ENCODE measurements at places on chromosomes 1 and 21. TPM values are rescaled to one million over a fixed set of nuclear protein-coding genes. Genes with fewer than 3 reads are reported as not detected.

- H3K27me3 ChIP-seq = no peaks in the 10 kb centered on the region
- no peak overlapping the region for H3K4me3 ChIP-seq
- no peaks in the 10 kb centered on the region for H3K4me1 ChIP-seq
- H3K27ac ChIP-seq = no peak overlapping the region
- DNase-seq = no peak
Observed at GRCh38 chr1:17140279-17140678, 21.0 kb upstream of the PADI2 start.

DNA sequence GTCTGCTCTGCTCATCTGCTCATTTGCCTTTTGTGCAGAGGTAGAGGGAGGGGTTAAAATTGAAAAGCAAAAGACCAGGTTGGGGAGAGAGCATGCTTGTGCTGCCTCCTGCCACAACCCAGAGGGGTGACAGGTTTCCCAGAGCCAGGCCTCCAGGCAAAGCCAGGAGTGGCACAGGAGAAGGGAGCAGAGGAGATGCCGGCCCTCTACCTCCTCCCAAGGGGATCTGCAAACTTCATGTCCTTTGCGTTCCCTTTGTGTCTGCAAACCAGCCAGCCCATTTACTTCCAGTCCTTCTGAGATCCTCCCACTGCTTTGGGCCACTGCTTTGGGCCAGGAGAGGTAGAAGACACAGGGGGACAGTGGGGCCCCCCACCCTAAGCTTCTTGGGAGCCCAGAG, 67.8 kb downstream of the EPHB2 start:
- H3K4me1 ChIP-seq = no peaks in the 10 kb centered on the region
- H3K27me3 ChIP-seq = no peaks in the 10 kb centered on the region
- H3K4me3 ChIP-seq = no peak overlapping the region
- no peak for DNase-seq

VWA5B1 gene
- 0.69 TPM for total RNA-seq

COL18A1 gene
- total RNA-seq = 130 TPM

Data from uterus (tissue), 4 donors.